Activated naive CD8-positive, alpha-beta T cell treated with anti-CD3 and anti-CD28 coated beads, Interleukin-2, amount 10 ng/mL, durations not matched to agents 7 days and 5 days (primary cell): ENCODE measurements at places on chromosomes 6 and 20. TPM values are rescaled to one million over a fixed set of nuclear protein-coding genes. Genes with fewer than 3 reads are reported as not detected.

PI3 gene
- total RNA-seq = not detected

CRISP2 gene
- total RNA-seq = not detected

E2F3 gene
- total RNA-seq = 26.8 TPM

ID4 gene
- not detected for total RNA-seq

DPPA5 gene
- total RNA-seq = not detected

SPATA25 gene
- 2.0 TPM for total RNA-seq

GRCh38 chr20:17654649-17655285 lies 27.3 kb downstream of the RRBP1 start:
- DNase-seq = no peak

DNA sequence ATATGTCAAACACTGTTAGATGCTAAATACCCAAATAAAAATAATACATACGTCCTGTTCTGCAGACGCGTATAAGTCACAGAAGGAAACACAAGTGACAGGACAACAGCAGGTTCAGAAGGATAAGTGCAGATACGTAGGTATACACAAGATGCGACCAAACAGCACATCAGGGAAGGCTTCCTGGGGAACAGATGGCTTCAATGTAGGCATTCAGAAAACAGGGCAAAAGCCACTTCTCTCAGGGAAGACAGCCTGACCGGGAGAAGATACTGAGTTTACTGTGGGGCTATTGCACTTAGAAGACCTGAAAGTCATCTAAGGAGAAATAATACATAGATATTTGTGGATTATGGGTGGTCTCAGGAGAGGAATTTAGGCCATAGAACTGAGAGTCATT lies 1.9 kb downstream of the HLA-DPA1 start:
- no peak for DNase-seq

GRCh38 chr20:20237093-20237959 lies 130.6 kb upstream of the INSM1 start:
- no peak for DNase-seq

DNA sequence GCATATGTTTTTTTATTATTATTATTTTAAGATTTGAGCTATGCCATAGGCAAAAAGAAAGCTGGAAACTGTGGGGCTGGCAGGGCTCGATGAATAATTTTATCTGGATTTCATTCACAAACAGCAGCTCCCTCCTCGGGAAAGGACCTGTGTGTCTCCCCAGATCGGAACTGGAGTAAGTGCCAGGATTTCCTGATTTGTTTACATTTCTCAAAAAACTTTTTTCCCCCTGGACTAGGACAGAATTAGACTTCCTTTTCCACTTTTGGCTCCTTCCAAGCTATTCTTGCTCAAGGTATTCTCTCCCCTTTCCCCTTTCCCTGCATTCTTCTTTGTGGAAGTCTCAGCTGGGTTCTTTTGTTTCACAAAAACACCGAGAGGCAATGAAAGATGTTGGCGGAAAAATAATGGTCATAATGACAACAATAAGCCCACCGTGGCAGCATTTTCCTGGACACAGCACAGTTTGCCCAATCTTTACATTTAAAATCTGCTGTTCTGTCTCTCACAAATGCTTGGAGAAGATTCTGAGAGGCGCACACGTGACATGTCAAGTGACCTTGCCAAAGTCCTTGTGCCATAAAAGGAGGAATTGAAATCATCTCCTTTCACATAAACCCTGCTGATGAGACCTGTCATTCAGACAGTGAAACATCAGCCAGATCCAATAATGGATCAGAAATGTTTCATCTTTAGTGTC lies 85.8 kb upstream of the PREP start:
- no peak for DNase-seq

DNA sequence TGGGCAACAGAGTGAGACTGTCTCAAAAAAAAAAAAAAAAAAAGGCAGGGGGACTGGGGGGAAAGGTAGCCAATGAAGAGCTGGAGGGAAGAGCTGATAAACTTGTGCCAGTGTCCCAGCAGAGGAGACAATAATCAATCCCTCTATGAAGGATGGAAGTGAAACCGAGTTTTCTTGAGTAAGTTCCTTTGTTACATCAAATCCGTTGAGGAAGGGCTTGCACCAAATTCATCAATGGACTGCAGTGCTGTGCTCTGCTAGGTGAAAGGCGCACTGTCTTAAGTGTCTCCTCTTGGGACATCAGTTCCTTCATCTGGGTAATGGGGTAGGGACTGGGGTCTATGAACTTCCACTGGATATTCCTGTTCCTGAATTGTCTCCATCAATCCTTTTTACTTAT lies 3.0 kb upstream of the CRIP3 start:
- no peak for DNase-seq

- DNase-seq = no peak
Measured at GRCh38 chr6:170489836-170490235, 63.3 kb downstream of the PSMB1 start.

- DNase-seq = no peak
Measured at GRCh38 chr6:86712039-86712438, 225.3 kb upstream of the HTR1E start.

DNA sequence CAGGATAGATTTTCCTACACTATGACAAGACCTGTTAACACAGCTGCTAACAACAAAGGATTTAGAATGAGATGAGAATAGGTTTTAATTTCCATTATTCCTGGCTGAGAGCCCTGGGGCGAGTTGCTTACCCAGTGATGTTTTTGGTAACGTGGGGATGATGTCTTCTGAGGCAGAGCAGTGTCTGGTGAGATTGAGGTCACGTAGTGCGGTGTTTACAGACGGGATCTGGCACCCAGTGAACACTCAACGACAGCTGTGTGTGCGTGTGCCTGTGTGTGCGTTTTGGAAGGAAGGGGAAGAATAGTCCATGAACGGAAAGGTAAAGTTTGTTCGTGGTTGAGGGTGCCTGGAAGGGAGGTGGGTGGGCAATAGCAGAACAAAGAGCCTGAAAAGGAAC lies 384.7 kb downstream of the C6orf118 start:
- DNase-seq = no peak

GRCh38 chr20:21706261-21707195 lies 1.1 kb downstream of the PAX1 start:
- no peak for DNase-seq

GRCh38 chr20:60649541-60649940 lies 602.5 kb upstream of the CDH4 start:
- no peak for DNase-seq

- DNase-seq = no peak
Measured at GRCh38 chr6:87828044-87828443, 126.0 kb upstream of the AKIRIN2 start.

- DNase-seq = no peak
Measured at GRCh38 chr6:137432054-137432611, 62.1 kb downstream of the OLIG3 start.

- DNase-seq = no peak
Measured at GRCh38 chr20:35299780-35300179, 7.6 kb upstream of the FAM83C start.

DNA sequence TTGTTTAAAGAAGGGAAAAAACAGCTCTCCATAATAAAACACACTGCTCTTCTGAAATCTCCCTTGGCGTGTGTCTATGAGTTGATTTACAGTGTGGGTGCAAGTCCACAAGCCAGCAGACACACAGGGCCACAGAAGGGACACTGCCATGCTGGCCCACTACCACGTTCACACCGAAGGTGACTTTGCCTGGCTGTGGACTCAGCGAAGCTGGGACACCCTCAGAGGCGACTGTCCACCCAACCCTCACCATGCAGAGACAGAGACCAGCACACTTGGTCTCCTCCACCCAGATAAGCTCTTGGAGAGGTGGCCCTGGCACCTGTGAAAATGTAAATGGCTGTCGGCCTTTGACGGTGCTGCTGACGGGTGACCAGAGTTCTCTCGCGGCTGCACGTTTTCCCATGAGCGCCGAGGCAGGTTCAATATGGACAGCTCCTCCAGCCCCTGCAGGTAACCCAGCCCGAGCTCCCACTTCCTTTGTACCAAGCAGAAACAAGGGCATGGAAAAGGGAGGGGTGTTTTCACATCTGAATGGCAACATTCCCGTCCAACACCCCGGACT lies 78.0 kb downstream of the YTHDF1 start:
- no peak for DNase-seq

DNA sequence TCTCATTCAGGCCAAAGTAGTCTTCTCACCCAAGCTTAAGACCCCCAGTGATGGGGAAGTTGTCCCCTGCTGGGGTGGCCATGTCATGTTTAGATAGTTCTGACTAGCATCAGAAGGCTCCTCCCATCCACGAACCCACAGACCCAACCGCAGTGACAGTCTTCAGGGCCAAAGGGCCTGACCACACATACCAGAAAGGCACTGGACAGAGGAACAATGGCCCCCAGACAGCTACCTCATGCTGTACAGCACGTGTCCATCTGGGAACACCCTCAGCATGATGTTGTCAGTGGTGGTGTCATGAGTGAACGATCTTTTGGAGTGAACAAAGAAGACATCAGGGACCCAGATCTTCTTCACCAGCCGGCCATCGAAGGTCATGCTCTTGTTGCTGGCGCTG lies 46.3 kb downstream of the GABRR2 start:
- DNase-seq = no peak

DNA sequence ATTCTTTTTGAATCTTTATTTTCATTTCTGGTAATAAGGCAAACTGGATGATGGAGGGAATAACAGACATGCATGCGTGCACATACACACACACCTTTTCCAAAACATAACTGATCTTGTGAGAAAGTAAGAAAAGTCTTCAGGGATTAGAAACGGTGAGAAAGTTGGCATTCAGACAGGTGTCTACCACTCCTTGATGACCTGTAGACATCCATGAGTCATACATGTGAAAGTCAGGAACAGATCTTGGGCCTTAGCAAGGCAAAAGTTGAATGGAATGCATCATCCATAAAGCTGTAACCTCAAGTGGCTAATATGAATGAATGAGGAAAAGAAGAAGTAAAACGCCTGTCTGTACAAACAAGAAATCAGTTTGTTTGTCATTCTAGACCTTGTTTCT lies 97.3 kb downstream of the GRIK2 start:
- no peak for DNase-seq

DNA sequence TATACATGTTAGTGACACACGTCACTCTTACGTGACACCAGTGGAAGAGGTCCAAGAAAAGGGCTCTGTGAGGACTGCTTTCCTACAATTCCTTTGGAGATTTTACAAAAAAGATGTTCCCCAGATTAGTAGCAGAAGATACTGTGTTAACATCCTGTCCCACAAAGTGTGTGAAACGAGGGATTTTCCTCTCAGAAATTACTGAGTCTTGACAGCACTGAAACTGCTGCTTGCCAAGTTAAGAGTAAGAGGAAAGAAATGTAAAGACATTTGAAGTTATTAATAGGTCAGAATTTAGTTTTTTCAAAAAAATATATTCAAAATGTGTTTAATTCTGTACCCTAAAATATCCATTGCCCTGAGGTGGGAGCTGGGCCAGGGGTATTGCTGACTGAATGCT lies 58.8 kb upstream of the MAP7 start:
- no peak for DNase-seq

- no peak for DNase-seq
Measured at GRCh38 chr6:147642458-147642857, 134.0 kb downstream of the SAMD5 start.

- no peak for DNase-seq
Measured at GRCh38 chr6:127554435-127555006, 22.5 kb upstream of the C6orf58 start.

GRCh38 chr20:50762045-50762422 lies 30.7 kb downstream of the PARD6B start:
- DNase-seq = no peak
